Activated naive CD4-positive, alpha-beta T cell (primary cell): ENCODE measurements at places on chromosomes 11 and 22.
A peak's percentile ranks its signal among the peaks of the same experiment; 100 is the strongest.

DNA sequence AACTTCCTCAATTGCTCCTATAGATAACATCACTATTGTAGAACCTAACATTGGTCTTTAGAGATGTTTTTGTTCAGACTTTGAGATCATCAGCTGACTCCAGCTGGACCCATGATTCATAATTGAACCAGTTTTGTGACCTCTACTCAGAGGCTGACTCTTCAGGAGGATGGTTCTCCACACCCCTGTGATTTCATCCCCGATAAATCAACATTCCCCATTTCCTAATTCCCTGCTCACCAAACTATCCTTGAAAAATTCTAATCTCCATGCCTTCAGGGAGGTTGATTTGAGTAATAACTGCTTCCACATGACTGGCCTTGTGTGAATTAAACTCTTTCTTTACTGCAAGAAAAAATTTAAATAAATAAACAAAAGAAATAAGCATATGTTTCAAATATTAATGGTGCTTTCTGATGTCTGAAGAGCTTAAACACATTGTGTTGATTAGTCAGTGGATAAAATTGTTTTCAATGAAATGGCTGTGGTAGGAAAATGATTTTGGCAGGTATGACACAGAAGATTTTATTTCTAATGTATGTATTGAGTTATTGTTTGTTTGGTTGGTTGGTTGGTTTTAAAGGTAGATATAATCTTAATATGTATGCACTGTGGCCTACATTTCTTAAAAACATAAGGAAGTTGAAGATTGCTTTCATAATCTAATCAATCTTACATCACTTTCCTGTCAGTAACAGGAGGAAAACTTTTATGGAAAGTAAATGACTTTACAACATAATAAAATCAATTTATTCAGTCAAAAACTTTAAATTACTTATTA is 427.9 kb upstream of the CCDC179 start:
- DNase-seq = no peak

- DNase-seq = no peak
Measured at GRCh38 chr11:131693756-131694155, 323.3 kb downstream of the NTM start.

DNA sequence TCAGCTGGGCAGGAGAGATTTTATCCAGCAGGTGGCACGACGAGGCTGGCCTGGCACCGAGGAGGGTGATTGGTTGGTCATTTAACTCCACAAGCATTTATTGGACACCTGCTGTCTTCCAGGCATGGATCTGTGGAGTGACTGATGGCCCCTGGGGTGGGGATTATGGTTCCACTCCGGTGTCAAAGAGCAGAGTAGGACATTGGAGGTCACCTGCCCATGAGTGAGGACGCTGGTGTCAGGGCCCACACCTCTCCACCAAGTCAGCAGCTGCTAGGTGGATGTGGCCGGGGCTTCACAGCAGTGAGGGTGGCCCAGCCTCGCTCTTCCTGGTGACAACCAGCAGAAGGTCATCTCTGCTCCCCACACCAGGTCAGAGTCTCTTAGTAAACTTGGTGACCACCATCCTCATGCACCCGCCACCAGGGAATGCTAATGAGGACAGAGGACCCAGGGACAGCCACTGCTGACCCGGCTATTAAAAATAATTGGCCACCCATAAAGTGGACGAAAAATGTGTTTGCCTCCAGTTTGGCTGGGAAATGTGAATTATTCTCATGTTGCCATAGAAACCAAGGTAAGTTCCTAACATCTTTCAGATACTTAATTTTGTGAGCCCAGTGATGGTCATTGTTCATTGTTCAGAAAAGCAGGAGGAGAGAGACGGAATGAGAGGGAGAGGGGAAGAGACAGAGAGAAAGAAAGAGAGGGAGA is 428.7 kb downstream of the TBC1D22A start:
- DNase-seq = no peak

GRCh38 chr22:40051322-40051721 is 56.6 kb downstream of the FAM83F start:
- no peak for DNase-seq

GRCh38 chr11:129698212-129698611 is 117.4 kb upstream of the TMEM45B start:
- DNase-seq = no peak

DNA sequence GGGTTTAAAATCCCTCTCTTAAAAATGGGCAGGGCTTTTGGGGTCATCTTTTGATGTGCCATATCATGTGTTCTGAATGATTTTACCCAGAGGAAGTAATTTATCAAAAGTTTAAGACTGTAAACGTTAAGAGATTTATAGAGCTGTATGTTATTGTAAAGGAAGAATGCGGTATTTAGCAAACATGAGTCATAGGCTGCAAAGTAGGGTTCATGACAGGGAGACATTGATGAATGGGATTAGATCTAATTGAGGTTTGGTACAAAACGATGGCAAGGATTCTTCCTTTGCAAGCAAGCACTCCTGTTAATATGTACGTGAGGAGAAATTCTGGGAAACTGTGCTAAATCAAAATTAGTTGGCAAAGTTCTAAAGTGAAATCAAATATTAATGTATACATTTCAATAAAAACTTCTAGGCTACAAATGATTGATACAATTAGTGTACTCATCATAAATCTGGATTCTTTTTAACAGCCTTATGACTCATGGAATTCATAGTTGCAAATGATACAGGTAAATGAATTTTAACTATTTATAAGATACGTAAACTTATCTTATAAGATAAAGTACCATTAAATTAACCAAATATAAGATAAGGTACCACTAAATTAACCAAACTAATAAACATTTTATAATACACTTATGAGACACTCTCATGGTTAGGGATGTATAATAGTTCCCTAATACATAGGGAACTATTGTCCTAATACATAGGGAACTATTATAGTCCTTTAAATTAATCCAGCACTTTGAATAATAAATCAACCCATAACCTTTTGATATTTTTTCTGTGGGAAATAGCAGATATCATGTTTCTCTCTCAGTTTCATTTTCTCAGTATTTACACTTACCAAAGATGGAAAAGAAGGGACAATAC is 58.4 kb downstream of the KIF18A start:
- no peak for DNase-seq

DNA sequence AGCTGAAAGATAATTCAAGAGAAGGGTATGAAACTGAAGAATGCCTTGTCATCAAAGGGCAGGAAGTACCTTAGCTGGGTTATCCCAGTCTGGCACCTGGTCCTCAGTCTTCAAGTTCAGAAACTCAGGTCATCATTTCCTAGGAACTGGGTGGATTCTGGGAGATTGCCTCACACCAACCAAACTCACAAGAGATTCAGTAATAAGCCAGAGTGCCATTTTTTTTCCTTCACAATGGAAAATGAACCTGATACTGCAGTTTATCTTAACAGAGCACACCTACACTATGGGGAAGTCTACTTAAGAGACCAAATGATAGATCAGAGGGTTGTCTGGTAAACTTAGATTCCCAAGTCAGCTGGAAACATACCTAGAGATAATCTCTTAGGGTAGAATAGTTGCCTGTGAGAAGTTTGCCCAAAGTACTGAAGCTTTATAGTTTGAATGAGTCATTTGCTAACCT is 3.8 kb upstream of the BUD13 start:
- no peak for DNase-seq

DNA sequence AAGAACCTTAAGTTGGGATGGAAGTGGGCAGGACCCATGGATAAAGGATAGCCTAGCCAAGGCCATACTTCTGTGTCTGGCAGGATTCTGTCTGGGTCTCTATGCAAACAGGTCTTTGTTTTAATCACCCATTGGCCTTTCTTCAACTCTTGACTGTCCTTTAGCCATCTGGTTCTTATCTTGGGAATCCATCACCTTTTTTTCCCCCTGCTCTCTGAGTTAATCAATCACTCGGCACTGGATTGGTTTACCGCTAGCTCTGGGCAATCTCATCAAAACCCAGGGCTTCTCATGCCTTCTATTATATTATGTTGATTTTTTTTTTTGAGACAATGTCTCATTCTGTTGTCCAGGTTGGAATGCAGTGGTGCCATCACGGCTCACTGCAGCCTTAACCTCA is 1.8 kb upstream of the RNF169 start:
- DNase-seq = no peak

GRCh38 chr11:28671274-28671673 is 563.1 kb downstream of the METTL15 start:
- DNase-seq = no peak

- DNase-seq = peak; percentile 72
Measured at GRCh38 chr22:37498289-37498909, 12.2 kb upstream of the MFNG start.

GRCh38 chr11:46913484-46913883 is 4.9 kb downstream of the LRP4 start:
- no peak for DNase-seq

GRCh38 chr22:25183949-25184619 is 15.6 kb upstream of the CRYBB3 start:
- no peak for DNase-seq
